NCI-H187 (cell line): ENCODE measurements at places on chromosomes 6 and 20.

DNA sequence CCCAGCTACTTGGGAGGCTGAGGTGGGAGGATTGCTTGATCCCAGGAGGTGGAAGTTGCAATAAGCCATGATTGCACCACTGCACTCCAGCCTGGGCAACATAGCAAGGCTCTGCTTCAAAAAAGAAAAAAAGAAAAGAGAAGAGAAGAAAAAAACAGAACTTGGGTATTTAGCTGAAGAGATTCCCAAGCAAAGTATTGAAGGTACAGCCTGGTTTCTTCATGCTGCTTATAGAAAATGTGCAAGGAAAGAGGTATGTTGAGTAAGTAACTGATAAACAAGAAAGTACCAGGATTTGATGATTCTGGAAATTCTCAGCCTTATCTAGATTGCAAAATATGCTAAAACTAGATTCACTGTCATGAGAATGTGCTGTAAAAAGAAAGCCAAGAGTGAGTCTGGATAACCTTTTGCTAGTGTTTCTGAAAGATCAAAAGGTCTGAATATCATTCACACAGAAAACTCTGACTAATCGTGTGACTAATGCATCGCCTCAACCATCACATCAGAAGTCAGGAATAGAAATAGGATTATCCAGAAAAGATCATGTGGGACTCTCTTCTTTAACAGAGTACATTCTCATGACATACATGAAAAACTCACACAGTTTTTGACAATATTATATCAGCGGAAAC lies 32.4 kb upstream of the NOP56 start:
- DNase-seq, result no peak

- DNase-seq, result no peak
Observed at GRCh38 chr6:150651808-150652470, 52.3 kb downstream of the PLEKHG1 start.

GRCh38 chr6:44166591-44167184 lies 8.1 kb downstream of the CAPN11 start:
- no peak for DNase-seq

- no peak for DNase-seq
Observed at GRCh38 chr6:90266905-90267621, 29.6 kb downstream of the BACH2 start.
